ENCODE measurements at places on chromosomes 16 and 17. TPM values are rescaled to one million over a fixed set of nuclear protein-coding genes. Genes with fewer than 3 reads are reported as not detected.

The SLC6A2 gene
- not detected for total RNA-seq

DNA sequence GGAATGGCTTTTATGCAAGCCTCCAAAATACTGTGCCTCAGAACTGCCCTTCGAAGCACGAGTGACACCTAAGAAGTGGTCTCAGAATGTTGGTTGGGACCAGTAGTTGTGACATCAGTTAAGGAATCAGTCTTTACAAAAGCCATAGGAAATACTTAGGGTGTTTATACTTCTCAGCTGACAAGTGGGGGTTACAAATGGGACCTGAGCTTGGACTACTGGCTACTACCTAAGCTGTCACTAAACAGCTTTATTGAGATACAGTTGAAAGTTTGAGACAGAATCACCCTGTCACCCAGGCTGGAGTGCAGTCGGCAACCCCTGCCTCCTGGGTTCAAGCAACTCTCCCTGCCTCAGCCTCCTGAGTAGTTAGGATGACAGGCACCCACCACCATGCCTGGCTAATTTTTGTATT, 5.0 kb downstream of the RPL19 start:
- no peak for ATAC-seq

The SLC52A1 gene
- 0.26 TPM for total RNA-seq

DNA sequence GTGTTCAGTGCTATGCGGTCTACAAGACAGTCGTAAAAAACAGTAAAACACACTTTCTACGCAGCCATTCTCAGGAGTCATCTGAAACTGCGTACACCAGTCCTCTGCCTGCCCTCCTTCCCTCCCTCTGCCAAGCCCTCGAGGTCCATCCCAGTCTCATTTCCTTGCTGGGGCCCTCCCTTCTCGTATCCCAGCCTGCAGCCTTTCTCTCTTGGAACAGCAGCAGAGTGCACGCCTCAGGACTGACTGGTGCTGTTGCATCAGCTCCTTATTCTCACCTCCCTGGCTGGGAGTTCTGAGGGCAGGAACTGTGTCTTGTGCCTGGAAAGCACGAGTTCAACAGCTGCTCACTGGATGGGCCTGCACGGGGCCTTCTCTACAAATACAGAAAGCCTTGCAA, 12.5 kb downstream of the FAHD1 start:
- ATAC-seq = no peak

All from activated T-helper 17 cell treated with anti-CD3 and anti-CD28 coated beads, Interleukin-2, amount 50 U/mL, for 72 hours (primary cell).